Suppressor macrophage treated with lipopolysaccharide for 4 hours (primary cell): ENCODE measurements at places on chromosomes 2 and 18.

DNA sequence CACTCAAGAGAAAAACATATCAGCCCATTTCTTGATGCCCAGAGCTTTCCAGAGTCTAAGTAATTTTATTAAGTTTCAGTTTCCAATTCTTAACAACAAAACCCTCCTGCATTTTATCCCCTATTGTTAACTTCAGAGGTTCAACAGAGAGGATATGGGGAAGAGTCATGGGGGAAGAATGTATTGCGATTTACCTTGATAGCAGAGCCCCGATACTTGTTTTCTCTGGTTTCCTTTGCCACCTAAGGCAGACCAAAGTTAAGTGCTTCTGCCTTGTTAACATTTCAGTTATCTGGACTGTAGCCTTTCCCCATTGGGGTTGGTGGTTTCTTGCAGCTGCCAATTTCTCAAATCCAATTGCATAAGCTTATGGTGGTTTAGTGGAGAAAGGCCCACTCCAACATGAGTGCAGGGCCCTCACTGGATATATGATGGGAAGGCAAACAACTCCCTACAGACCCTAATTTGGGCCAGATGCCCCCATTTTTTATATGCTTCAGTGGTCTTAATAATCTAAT lies 82.0 kb upstream of the ITGB6 start:
- DNase-seq: no peak

- no peak for DNase-seq
Measured at GRCh38 chr2:64794426-64794995, 140.8 kb upstream of the SERTAD2 start.

DNA sequence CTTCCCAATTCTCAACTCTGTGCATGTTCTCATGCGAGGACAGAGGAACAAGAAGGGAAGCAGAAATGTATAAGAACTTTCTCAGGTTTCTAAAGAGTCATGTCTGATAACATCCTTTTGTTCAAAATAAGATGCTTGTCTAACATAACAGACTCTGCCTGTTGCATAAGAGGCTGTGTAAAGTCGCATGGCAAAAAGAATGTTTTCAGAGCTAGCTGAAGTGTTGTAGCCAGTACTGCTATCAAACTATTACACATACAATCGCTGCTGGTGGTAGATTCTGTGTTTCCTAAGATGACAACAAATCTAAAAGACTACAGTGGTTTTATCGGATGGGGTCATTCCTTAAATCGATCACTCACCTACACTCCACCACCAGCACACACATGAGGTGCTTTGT lies 487.5 kb downstream of the IRS1 start:
- DNase-seq: no peak

DNA sequence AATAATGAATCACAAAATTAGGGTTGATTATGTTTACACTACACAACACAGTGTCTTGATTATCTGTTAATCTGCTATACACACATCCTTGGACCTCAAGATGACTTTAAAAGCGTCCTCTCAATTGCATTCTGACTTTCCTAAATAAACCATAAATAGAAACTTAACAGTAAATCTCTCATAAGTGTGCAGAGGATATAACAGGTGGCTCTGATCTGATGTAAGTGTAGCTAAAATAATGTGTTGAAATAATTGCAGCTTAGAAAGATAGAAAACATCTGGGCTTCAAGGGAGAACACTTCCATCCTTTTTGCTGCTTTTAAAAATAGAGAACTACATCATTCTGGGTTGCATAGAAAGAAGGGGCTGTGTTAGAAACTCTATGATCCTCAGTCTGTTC lies 78.4 kb upstream of the EFEMP1 start:
- no peak for DNase-seq

GRCh38 chr2:173415431-173416381 lies 61.0 kb downstream of the CDCA7 start:
- DNase-seq: no peak

DNA sequence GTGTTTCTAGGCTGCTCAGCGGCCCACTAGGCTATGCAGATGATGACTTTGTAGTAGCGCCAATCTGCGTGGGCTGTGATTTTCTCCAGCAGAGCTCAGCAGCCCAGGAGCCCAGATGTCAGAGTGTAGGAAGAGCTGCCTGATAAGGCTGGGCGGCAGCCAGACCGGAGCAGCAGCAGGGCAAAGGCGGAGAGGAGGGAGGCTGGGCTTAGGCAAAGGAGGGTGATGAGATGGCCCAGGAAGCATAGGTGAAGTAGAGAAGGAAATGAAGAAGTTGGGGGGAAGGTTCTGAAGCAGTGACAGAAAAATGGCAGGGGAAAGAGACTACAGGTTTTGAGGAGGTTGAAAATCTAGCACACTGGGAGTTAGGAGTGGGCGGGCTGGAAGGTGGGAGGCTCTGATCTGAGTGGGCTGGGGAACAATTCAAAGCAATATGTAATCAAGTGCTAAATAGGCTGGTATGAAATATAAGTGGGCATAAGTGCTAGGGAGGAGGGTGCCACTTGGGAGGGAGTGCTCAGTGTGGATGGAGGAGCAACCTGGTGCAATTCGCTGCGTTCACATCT lies 50.6 kb upstream of the STPG4 start:
- no peak for DNase-seq

DNA sequence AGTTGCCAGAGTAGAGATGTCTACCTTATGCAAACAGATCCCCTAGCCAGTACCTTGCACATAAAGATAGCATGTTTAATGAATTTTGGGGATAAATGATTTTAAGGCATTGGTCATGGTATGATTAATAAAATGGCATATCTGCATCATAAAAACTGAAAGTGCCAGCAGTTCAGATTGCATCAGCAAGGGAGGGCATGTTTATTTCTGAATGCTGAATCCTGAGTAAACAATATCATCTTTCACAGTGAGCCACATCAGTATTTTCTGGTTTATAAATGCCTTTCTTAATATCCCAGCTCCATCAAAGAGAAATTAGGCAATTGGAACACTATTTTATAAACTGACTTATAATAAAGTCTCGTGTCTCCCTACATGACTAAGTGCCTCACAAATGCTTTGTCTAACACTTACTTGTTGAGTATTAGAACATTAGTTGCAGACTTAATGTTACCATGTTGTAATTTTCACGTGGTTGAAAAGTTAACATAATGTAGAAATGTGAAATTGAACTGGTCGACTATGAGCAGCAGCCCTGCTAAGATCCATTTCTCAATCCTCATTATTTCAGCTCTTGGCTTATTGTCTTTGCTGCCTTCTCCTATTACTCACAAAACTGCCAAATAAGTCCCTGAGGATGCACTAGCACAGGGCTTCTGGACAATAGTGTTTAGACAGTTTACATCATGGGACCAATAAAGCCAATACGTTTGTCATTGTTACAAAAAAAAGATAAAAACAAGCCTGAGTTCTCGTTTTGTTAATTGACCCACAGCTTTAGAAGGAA lies 48.0 kb downstream of the LANCL1 start:
- DNase-seq: no peak

DNA sequence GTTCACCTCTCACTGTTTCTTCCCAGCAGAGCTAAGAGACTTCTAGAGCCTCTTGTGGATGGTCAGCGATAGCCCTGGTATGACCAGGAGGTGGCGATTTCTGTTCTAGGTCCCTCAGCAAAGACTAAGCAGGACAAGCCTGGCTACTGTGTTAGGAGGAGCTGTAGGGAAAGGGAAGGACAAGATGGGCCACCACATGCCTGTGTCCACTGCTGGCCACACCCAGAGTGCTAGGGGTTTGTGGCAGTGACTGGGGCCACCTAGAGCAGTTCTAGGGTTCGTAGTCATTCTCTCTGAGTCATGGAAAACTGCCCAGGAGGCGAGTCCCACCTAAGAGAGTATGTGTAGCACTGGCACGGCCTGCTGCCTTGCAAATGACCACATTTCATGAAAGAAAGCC lies 179.4 kb downstream of the ALPK2 start:
- no peak for DNase-seq

DNA sequence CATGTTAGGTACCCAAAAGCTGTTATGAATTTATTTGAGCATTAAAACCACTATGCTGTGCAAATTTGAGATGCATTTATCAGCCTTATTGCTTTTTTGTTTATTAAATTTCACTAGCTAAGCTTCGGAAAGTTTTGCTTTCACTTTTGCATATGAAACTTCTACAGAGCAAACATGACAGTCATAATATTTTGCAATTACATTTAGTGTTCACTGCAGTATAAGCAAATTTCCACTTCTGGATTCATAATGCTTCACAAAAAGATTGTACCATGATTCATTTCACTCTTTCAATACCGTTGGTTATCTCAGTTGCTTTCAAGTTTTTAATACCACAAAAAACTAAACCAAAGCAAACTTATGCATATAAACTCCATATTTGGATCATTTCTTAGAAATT lies 228.7 kb upstream of the SLC8A1 start:
- DNase-seq: peak; percentile 87

- no peak for DNase-seq
Measured at GRCh38 chr2:68775272-68775842, 40.7 kb downstream of the ARHGAP25 start.

- peak; percentile 59 for DNase-seq
Measured at GRCh38 chr2:68412127-68412819, 47.2 kb downstream of the PLEK start.
